Activated CD8-positive, alpha-beta memory T cell treated with anti-CD3 and anti-CD28 coated beads, Interleukin-2, amount 50 U/mL, for 4 hours (primary cell): ENCODE measurements at places on chromosomes 13 and 19.
A peak's percentile ranks its signal among the peaks of the same experiment; 100 is the strongest.

- no peak for DNase-seq
Observed at GRCh38 chr19:45753548-45753947, 15.5 kb downstream of the SIX5 start.

GRCh38 chr13:21060338-21061028, 903 bp downstream of the LATS2 start:
- DNase-seq: no peak

GRCh38 chr13:87919956-87920355, 248.8 kb downstream of the SLITRK5 start:
- no peak for DNase-seq

GRCh38 chr13:46032341-46032740, 20.2 kb downstream of the ZC3H13 start:
- DNase-seq: no peak

DNA sequence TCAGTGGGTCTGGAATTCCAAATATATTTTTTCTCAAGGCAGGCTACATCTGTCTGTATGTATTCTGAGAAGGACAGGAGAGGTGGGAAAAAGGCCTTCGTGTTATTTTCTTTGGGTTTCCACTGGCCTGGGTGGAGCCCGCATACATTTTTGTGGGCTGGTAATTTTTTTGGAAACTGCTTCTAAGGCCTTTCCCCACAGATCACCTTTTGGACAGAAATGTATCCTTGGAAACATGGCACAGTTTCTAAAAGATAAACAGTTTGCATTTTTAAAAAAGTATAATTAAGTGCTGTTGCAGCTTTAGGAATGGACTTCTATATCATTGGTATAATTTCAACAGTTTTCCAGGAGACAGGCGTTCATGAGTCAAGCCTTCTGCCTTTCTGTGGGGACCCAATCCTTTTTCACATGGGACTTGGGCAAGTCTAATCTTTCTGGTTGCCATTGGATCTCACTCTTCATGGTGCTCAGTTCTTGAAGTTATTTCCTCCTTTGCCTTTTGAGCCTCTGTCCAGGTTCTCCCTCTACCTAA, 8.9 kb downstream of the RFX2 start:
- DNase-seq: no peak

GRCh38 chr13:33459702-33460101, 174.1 kb upstream of the STARD13 start:
- no peak for DNase-seq

- DNase-seq: no peak
Observed at GRCh38 chr19:5356428-5356827, 15.8 kb upstream of the PTPRS start.

DNA sequence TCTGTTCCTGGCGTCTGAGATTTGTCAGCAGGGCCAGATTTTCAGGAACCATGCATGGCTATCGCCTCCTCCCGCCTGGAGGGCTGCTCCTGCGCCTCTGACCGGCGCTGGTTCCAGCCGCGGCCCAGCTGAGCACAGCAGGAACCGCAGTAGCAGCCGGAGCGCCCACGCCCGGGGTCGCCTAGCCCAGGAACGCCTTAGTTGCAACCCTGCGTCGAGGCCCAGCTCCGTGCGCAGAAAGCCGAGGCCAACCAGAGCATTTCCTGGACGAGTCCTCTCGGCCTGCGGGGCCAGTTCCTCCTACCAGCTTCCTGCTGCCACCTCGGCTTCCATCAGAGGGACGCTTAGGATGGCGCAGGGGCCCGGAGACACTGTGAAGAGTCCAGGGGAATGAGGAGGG, 74.9 kb downstream of the ZNF492 start:
- no peak for DNase-seq

DNA sequence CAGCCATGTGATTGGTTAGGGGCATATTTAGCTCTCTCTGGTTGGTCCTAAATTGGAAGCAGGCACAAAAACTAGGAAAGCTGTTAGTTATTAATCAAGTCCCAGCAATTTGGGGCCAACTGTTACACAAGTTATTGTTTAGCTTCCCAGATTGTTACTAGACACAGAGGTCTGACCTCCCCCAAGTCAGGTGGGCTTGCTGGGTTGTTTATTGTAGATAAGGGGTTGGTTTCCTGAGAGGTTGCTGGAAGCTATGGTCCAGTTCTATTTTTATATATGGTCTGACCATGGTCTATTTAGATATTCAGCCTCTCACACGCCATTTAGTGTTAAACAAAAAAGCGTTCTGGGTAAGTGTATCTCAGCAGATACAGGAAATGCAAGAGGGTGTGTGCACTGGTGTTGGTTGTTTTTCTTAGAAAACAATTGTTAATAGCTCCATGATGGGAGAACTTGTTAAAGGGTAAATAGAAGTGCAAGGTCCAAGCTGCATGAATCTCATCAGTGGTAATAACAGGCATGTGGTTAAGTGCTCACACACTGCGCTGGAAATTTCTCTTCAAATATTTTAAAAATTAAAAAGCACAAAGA, 150.0 kb downstream of the RAP2A start:
- no peak for DNase-seq

DNA sequence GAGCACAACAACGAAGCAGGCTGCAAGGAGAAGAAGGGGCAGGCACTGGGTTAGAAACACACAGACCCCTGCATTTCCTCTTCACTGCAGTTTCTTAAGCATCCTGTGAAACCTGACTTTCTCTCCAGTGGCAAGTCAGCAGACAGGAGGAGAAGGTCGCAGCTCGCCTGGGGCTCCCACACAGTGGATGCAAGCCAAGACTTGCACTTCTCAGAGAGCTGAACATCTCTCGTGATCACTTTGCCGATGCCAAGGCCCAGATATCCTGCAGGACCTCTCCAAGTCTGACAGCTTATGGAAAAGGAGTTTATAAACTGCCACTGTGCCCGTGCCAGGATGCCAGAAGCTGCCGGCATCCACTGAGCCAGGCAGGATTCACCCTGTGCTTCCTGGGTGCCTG, 18.4 kb downstream of the TMEM272 start:
- no peak for DNase-seq

GRCh38 chr19:6238643-6239281, 41.0 kb downstream of the MLLT1 start:
- DNase-seq: no peak

- DNase-seq: no peak
Observed at GRCh38 chr13:101846249-101846648, 393.8 kb downstream of the ITGBL1 start.

DNA sequence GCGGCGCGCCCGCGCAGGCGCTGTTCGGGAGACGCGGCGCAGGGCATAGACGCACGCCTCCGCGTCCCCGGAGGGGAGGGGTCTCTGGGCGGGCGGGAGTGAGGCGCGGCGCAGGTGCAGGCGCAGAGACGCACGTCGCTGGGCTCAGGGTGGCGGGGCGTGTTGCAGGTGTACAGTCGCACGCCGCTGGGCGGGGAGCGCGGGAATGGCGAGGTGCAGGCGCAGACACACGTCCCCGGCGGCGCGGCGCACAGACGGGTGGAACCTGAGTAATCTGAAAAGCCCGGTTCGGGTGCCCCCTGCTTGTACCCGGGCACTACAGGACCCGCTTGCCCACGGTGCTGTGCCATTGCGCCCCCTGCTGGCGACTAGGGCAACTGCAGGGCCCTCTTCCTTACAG, 44.7 kb downstream of the PLPP2 start:
- no peak for DNase-seq

DNA sequence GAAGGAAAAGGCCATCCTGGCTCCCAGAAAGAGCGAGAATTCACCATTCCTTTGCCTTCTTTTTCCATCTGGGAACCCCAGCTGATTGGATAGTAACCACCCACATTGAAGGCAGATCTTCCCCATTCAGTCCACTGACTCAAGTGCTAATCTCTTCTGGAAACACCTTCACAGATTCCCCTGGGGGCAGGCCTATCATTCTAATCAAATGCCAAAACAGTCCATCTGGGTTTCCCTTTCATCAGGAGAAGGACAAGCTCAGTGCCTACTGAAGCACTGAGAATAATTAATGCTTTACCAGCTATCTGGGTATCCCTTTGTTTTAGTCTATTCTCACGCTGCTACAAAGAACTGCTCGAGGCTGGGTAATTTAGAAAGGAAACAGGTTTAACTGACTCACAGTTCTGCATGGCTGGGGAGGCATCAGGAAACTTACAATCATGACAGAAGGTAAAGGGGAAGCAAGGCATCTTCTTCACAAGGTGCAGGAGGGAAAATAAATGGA, 293.2 kb downstream of the ENOX1 start:
- DNase-seq: no peak

DNA sequence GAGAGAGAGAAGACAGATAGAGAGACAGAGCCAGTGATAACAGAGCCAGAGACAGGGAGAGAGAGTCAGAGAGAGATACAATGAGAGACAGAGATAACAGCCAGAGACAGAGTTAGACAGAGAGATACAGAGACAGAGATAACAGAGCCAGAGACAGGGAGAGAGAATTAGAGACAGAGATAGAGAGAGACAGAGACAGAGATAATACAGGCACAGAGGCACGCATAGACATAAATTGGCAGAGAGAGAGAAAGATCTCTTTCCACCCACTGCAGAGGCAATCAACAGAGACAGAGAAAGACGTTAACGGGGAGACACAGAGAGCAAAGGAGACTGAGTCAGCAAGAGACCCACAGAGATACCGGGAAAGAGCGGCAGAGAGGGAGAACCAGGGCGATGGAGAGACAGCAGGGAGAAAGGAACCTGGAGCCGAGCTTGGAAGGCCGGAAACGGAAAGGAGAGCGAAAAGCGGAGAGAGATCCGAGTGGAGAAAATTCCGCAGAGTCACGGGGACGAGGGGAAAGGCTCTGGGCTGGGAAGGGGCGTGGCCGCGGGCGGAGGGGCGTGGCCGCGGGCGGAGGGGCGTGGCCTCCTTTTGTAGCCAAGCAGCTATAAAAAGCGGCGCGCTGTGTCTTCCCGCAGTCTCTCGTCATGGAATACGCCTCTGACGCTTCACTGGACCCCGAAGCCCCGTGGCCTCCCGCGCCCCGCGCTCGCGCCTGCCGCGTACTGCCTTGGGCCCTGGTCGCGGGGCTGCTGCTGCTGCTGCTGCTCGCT, at the start of gene TNFSF9:
TSS of gene TNFSF9 (plus strand) at position 641 of the 777 bp plus-strand sequence. CDS start at position 652, 11 bp downstream.
- DNase-seq: peak; percentile 85

DNA sequence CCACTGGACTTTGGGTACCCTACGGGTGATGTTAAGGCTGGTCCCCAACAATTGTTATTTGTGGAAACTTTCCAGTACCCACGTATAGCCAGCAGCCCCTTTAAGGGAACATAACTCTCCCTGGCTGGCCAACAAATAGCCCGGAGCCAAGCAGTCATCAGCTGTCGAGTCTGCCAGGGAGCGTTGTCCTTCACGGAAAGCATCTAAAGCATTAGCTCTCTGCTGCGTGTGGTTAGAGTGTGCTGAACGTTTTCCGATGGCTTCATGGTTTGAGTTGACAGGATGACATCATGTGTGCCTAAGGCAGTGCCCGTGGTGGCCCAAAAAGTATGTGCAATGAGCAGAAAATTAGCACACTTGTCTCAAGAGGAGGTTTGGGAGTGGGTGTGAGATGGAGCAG, 3.3 kb upstream of the ZNF556 start:
- DNase-seq: no peak

DNA sequence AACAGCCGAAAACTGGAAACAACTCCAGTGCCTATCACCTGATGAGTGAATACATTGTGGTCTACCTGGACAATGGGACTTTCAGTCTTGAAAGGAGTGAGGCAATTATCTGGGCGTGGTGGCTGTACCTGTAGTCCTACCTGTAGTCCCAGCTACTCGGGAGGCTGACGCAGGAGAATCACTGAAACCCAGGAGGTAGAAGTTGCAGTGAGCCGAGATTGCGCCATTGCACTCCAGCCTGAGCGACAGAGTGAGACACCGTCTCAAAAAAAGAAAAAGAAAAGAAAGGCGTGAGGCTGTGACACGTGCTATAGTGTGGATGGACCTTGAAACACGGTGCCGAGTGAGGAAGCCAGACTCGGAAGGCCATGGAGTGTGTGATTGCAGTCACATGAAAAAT, 4.1 kb upstream of the NTN5 start:
- no peak for DNase-seq

GRCh38 chr13:82571653-82572052, 1310.6 kb downstream of the SLITRK1 start:
- no peak for DNase-seq

DNA sequence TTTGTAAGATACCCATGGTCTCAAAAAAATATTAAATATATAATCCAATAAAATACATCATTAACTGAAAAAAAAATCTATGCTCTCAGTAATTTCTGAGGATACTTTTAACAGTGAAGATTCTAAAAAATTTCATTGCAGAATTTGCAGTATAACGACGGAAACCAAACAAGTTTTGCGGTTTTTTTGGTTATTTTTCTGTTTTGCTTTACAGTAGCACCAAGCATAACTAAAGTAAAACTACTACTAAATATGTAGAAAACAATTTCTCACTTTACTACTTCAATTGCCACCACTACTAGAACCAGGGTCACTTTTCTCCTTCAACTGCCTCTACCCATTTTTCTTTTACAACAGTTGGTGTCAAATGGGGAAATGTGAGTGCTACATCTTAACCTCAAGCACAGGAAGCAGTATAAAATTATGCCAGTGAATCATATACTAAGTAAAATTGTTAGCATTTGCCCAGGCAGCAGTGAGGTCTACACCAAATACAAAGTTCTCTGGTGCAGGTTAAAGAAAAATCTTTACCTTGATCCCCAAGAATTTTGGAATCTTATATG, 24.1 kb downstream of the MICU2 start:
- no peak for DNase-seq

DNA sequence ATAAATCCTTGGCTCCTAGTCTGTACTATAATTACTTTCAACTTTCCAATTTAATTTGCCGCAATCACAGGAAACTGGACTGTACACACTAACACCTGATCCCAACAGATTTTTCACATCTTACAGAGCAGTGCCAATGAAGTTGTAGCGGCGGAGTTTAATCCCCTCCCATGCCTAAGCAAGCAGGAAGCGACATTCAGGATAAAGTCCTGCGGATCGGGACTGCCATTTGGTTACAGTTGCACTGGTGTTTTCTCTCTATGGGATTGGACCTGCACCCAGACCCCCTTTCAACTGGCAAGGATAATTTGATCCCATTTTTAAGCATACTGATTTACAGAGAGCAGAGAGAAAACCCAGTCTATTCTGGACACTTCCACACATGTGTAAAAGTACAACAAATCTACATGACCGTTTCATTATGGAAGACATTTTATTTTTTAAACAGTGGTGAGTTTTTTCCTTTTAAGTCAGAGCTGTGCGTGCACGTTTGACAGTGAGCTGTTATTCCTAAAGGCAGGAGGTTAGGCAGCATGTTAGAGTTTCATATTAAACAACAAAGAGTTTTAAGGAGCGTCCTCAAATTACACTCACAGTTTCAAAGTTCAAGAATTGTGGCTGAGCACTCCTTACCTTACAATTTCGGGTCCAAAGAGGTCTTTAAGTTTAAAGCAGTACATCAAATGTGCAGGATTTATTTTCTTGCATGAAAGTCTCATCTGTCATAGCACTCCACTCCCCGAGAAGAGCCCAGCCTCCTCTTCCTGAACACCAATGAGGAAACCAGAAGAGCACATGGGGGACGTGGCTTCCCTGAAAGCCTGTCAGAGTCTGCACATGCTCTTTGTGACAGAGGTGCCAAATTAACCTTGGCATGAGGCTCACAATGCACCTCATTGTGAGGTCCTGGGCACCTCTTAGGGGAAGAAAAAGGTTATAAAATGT, 141.6 kb upstream of the RFC3 start:
- DNase-seq: no peak
